ENCODE measurements at places on chromosomes 11 and 22.
A peak's percentile ranks its signal among the peaks of the same experiment; 100 is the strongest.

DNA sequence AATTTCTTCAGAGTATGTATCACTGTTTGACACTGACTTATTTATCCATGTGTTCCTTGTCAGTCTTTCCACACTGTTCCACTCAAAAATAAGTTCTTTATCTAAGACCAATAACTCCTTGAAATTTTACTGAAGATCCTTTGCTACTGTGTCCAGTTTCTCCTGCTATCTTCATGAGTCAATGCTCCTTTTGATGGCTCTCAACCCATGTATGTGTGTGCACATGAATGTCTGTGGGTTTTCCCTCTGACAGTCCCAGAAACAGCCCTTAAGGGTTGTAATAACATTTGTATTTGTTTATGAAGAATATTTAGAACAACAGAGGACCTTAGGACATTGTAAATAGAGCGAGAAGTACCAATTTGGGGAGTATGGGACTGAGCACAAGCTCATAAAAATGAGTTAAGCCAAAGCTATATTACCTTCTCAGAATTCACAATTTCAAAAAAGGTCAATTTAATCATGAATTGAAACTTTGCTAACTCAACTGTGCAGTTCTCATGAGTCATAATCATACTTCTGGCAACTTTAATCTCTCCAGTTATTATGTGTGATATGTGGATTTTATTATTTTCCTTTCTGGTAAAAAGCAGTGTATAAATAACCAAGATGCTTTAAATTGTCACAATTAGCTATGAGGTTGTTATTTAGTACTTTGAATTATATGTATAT, 533.6 kb downstream of the CNTN5 start:
- DNase-seq = peak; percentile 3

DNA sequence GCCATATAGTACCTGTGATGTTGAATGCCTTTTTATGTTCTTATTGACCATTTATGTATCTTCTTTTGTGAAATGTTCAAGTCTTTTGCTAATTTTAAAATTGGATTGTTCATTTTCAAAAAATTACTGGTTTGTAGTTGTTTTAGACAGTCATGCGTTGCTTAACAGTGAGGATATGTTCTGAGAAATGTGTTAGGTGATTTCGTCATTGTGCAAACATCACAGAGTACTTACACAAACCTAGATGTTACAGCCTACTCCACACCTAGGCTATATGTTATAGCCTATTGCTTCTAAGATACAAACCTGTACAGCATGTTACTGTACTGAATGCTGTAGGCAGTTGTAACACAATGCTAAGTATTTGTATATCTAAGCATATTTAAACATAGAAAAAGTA, 32.5 kb downstream of the PDE3B start:
- no peak for DNase-seq

- DNase-seq = no peak
Observed at GRCh38 chr11:35997902-35998520, 54.1 kb downstream of the LDLRAD3 start.

GRCh38 chr11:68010090-68011041, at the start of gene ALDH3B1:
Gene ALDH3B1 (plus strand): TSS chr11:68010327. CDS start chr11:68015298, 4,971 bp downstream.
- DNase-seq = peak; percentile 87

GRCh38 chr11:41284354-41284753, 175.1 kb downstream of the LRRC4C start:
- DNase-seq = no peak

DNA sequence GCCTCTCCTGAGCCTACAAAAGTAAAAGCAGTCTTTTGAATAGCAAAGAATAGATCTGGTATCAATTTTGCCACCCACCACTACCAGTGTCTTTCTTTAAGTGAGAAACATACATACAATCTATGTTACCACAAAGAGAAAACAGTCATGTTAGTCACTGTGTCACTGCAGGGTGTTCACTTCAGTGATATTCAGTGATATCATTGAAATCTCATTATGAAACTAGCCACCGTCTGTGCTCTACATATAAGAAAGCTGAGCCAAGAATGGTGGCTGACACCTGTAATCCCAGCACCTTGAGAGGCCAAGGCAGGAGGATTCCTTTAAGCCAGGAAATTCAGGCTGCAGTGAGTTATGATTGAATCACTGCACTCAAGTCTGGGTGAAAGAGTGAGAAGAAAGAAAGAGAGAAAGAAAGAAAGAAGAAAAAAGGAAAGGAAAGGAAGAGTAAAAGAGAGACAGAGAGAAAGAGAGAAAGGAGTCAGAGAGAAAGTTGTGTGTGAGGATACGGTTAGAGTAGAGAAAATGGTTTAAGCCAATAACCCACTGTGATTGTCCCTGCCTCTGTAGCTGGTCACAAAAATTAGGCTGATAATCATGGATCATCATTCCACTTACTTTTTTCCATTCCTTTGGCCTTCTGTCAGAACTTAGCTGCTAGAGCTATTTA, 847.1 kb downstream of the FAM181B start:
- no peak for DNase-seq

DNA sequence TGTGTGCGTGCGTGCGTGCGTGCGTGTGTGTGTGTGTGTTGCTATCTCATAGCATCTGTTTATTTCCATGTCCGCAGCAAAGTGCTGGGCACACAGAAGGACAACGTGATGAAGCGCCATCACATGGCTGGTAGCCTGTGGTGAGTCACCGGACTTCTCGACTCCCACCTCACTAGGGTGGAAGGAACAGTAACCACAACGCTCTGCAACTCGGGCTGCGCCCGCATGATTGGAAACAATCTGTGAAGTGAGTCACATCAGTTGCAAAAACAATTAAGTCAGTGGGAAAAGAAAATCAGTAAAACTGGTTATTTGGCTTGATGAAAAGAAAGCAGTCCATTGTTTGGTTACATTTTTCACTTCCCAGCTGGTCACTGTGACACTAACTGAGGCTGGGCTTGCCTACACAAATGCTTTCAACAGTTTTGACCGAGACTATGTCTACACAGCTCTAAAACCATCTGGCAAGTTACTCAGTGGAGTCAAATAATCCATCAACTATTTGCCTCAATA, 437.3 kb upstream of the CADM1 start:
- peak; percentile 96 for DNase-seq

GRCh38 chr11:70802185-70802584, 403.9 kb downstream of the CTTN start:
- no peak for DNase-seq

GRCh38 chr11:93733474-93733873, 7.8 kb downstream of the TAF1D start:
- DNase-seq = no peak

GRCh38 chr11:92855607-92856405, 113.6 kb upstream of the MTNR1B start:
- DNase-seq = no peak

DNA sequence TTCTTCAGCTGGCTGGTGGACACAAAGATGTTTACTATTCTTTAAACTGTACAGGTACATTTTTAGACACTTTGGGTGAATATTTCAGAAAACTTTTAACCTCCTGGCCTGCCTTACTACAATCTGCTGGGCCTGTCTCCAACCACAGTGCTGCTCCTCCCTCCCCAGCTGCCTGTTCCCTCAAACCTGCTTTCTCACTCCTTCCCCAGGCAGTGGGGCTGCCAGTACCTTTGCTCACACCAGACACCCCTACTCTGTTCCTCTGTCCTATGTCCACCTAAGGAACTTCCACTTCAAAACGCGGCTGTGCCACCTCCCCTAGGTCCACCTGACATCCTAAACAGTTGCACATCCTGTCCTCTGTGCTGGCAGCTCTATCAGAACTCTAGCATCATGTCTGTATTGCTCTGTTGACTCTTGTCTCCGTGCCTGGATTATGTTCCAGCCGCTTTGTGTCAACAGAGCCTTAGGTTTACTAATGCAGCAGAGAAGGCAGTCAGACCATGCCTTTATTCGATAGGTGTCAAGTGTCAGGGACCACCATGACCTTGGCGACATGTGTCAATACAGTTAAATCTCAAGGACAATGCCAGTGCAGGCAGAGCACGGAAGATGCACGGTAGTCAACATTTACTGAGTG, 13.4 kb downstream of the ZP1 start:
- no peak for DNase-seq

- no peak for DNase-seq
Observed at GRCh38 chr11:2515401-2516275, 70.8 kb downstream of the KCNQ1 start.
